H54 (cell line): ENCODE measurements at places on chromosomes 1 and 21.

DNA sequence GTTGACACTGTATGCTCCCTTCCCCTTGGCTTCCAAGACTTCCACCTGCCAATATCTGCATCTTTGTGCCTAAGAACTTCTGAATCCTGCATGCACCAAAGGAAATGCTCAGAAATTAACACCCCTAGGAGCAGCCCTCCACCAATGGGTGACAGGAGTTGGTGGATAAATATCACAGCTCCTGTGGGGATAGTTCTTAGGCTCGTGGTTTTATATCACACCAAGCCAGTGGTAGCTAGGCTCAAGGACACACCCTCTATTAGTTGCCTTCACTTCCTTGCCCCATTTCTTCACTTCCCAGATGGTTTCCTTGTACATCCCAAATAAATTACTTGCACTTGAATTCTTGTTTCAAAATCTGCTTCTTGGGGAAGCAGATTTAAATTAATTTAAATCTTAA, 16.9 kb upstream of the CDC14A start:
- no peak for DNase-seq

DNA sequence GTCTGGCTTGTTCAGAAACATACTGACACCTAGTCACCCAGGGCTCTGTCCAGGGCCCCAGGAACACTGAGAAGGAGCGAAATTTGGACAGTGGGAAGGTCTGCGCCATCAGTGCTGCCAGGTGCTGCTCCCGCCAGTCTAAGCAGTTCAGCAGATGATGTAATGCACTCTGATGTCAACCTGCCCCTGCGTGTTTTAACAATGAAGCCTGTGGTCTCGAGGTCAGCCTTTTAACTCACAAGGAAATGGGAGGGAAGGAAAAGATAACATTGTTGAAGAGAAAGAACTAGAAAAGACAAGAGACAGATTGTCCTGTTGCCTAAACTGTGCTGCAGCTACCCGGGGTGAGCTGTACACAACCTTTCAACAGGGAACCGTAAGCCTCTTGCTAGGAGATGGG, 126.6 kb upstream of the IFFO2 start:
- no peak for DNase-seq

- no peak for DNase-seq
Measured at GRCh38 chr1:153646672-153647345, 11.7 kb upstream of the SNAPIN start.

DNA sequence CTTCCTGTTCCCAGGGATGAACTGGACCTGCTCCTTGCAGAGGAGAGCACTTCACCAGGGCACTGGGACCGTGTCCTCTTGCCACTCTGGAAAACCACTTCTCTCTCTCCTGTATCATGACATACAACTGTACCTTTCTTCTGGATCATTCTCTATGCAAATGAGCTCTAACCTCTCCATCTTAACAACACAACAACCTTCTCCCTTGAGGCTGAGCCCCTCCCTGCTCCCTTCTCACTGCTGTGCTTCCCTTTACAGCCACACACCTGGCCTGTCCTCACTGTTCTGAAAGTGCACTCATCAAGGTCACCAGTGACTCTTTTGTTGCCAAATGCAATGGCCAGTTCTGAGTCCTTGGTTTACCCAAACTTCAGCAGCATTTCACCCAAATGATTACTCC, 54.5 kb upstream of the MRPS6 start:
- DNase-seq: no peak

- DNase-seq: no peak
Measured at GRCh38 chr1:65719391-65719790, 73.3 kb upstream of the PDE4B start.

- DNase-seq: peak; percentile 47
Measured at GRCh38 chr1:27045973-27046558, 33.4 kb upstream of the TENT5B start.

DNA sequence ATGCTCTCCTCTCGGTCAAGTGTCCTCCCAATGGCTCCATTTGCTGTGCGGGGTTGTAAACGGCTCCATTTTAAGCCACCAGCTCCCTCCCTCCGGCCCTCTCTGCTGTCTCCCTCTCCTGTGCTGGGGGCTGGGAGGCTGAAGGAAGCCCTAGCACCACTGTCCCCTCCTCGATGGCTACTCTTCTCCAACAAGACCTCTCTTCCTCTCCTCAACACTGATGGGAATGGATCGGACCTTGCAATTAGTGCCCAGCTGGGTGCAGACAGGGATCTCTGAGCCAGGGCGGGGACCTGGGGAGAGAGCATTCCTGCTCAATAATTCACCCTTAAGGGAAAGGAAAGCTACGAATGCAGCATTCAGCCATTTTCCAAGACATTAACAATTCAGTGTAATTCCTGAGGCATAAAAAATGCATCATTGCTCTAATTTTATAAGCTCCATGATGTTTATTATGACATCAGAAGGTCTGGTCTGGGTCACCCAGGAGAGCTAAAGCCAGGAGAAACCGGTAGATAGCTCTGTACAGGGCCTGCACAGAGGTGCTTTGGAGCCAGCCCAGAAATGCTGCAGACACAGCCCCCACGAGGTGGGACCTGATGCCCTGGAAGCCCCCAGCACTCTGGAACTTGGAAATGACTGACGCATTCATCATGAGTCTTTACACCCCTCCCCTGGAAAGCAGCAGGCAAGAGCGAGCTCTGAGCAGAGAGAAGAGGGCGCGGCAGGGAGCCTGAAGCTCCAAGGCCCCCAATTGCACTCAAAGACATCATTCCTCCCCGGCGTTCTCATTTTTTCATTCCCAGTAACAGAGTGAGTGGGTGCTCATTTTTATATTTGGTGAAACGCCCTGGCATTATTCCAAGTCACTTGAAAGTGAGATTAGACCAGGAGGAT, 76.2 kb upstream of the VAMP3 start:
- DNase-seq: no peak

DNA sequence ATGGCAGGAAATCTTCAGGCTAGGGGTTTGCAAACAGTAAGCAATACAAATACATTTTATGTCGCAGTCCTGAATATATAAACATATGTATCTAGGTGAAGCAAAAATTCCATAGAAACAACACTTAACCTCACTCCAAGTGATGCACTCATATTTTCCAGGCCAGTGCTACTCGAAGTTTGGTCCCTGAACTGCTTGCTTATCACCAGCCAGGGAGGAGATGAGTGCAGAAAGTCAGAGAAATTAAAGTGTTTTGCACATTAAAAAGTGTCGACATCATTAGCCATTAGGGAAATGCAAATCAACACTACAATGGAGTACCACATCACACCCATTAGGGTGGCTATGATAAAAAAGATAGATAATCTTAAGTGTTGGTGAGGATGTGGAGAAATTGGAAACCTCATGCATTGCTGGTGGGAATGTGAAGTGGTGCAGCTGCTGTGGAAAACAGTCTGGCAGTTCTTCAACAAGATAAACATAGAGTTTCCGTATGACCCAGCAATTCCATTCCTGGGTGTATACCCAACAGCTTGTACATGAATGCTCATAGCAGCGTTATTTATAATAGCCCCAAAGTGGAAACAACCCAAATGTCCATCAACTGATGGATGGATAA, 70.5 kb upstream of the CSF1 start:
- DNase-seq: no peak

DNA sequence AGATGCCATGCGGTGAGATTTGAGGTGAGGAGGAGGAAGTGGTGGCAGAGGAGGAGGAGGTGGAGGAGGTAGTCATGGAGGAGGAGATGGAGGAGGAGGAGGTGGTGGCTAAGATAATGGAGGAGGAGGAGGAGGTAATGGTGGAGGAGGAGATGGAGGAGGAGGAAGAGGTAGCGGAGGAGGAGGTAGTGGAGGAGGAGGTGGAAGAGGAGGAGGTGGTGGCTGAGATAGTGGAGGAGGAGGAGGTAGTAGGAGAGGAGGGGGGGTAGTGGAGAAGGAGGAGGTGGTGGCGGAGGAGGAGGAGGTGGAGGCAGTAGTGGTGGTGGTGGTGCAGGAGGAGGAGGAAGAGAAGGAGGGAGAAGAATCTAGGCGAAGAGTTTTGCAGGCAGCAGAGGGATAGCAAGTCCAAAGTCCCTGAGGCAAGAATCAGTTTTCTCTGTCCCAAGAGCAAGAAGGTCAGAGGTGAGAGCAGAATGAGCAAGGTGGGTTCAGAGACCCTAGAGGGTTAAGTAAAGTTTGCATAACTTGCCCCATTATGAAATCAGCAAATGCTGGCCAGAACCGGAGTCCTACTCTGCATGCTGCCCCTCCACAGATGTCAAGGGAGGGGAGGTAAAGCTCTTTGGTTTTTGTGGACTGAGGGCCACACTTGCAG, 38.9 kb upstream of the GNPAT start:
- DNase-seq: no peak

DNA sequence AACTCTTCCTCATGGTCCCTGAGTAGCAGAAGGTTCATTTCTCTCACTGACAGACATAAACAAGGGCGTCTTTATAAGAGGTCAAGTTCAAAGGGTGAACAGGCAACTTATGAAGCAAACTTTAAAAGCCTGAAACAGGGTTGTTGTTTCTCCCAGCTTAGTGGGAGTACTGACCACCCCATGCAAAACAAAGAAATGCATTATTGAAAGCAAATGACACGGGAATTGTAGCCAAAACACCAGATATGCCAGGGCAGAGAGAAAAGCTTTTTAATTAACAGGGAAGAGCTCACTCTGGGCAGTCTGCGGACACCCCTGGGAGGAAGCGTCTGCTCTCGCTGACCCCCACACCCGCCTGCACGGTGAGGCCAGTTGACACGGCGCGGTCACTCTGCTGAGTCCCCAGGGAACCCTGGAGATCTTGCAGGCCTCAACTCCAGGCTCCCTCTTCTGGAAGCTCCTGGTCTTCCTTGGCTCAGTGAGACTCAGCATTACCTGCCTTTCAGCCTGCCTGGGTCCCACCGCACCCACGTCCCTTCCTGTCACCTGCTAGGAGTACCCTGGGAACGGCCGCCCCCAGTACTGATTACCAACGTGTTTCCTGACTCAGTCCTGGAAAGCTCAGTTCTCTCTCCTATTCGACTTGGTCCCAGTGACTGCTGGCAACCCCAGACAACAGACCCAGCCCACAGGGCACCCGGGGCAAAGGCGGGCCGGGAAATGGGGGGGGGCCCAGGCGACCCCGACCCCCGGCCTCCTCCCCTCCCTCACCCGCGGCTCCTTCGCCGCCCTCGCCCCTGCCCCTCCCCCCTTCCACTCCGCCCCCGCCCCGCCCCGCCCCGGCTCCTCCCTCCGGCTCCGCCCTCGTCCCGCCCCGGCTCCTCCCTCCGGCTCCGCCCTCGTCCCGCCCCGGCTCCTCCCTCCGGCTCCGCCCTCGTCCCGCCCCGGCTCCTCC, 972 bp downstream of the CFAP410 start:
- DNase-seq: peak; percentile 86

DNA sequence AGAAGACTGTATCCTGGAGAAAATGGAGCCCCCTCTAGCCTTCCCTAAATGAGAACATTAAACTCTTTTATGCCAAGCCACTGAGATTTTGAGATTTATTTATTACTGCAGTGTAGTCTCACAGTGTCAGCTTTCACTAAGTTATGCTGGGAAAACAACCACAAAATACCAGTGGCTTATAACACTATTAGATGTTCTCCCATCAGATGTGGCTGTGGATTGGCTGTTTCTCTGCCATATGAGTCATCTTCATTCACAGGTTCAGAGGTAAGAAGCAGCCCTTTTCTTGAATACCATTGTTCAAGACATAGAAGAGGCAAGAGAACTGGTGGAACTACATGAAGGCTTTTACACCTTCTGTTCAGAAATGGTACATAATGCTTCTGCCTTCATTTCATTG, 32.1 kb upstream of the ST6GALNAC5 start:
- DNase-seq: no peak

DNA sequence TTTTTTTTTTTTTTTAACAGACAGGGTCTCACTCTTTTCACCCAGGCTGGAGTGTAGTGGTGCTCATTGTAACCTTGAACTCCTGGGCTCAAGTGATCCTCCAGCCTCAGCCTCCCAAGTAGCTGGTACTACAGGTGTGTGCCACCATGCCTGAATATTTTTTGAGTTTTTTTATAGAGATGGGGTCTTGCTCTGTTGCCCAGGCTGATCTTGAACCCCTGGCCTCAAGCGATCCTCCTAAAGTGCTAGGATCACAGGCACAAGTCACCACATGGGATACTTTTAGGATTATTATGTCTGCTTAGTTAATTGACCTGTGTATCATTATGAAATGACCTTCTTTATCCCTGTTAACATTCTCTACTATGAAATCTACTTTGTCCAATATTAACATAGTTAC, 38.0 kb downstream of the RASSF5 start:
- no peak for DNase-seq

DNA sequence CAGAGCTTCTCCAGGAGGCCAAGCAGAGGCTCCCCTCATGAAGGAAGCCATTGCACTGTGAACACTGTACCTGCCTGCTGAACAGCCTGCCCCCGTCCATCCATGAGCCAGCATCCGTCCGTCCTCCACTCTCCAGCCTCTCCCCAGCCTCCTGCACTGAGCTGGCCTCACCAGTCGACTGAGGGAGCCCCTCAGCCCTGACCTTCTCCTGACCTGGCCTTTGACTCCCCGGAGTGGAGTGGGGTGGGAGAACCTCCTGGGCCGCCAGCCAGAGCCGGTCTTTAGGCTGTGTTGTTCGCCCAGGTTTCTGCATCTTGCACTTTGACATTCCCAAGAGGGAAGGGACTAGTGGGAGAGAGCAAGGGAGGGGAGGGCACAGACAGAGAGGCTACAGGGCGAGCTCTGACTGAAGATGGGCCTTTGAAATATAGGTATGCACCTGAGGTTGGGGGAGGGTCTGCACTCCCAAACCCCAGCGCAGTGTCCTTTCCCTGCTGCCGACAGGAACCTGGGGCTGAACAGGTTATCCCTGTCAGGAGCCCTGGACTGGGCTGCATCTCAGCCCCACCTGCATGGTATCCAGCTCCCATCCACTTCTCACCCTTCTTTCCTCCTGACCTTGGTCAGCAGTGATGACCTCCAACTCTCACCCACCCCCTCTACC, 19.1 kb downstream of the CSF1 start:
- DNase-seq: no peak

DNA sequence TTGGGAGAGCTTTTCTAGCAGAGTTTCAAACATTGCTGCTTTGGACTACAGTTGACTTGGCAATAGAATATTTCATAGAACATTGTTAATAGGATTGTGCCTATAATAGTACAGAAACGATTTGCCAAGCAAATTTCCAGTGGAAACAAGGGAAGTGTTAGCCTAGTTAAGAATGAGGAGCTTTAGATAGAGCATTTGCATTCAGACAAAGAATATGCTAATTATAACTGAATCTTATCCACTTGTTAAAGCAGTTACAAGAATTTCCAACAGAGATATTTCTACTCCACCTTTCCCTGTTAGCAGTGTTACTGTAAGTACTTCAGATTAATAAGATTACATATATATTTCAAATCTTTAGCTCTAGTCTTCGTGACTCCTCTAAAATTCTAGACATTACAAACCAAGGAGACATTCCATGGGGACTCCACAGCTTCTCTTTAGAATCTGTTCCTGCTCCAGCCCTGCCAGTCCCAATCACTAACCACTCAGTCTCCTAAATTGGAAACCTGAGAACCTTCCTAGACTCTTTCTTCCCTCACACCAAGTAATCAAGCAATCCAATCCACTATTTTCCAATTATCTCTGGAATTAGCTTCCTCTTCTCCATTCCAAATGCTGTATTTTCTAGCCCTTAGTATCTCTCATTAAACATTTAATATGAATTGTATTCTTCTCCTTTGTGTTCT, 141.8 kb upstream of the PBX1 start:
- DNase-seq: no peak

- DNase-seq: no peak
Measured at GRCh38 chr1:20233394-20233793, 47.1 kb upstream of the PLA2G2C start.

- DNase-seq: peak; percentile 35
Measured at GRCh38 chr1:84632673-84633434, 57.4 kb downstream of the SSX2IP start.
